T-helper 17 cell (primary cell): ENCODE measurements at places on chromosomes 16 and 17. TPM values are rescaled to one million over a fixed set of nuclear protein-coding genes. Genes with fewer than 3 reads are reported as not detected.

The TLCD3B gene
- not detected for total RNA-seq

The HOXB7 gene
- total RNA-seq: not detected

The KRT20 gene
- not detected for total RNA-seq

The HBZ gene
- total RNA-seq: not detected

The CAPNS2 gene
- total RNA-seq: not detected

The TP53TG3D gene
- total RNA-seq: not detected

The RPGRIP1L gene
- total RNA-seq: 2.1 TPM
